ENCODE measurements at places on chromosomes 16 and 17.

- H3K27me3 ChIP-seq: no peaks in the 10 kb centered on the region
- no peaks in the 10 kb centered on the region for H3K4me1 ChIP-seq
- DNase-seq: no peak
- H3K36me3 ChIP-seq: no peaks in the 10 kb centered on the region
- no peak overlapping the region for H3K4me3 ChIP-seq
- no peak overlapping the region for H3K27ac ChIP-seq
Observed at GRCh38 chr17:43477832-43478634, 5.7 kb upstream of the DHX8 start.

DNA sequence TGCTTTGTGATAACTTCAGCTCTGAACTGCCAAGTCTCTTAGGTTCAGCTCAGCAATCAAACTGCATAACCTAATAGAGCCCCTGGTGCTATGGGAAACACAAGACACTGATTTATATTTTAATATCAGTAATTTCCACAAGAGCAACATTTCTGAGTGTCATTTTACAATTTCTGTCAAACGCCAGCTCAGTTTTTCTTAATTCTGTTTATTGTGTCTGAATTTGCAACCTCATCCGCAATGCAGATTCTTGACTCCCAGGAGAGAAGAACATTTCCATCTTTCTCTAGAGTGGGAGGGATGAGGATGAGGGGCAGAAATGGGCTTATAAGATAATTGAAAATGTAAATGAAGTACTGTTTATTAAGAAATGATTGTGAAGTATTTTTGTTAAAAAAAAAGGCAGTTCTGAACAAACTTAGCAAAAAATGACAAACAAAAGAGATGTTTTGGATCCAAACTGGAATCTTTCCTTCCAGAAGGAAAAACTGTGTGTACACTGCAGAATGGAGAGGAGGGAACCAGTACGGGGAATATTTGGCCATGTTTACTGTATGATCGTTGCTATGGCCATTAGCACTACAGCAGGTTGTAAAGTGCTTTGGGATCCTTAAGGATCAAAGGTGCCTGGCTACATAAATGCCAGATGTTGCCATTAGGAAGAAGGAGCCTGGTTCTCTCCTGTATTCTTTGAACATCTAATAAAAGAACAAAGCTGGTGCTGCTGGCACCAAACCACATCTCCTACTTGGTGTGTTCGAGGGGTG is 7.4 kb upstream of the PMFBP1 start:
- H3K27me3 ChIP-seq: no peaks in the 10 kb centered on the region
- DNase-seq: no peak
- no peaks in the 10 kb centered on the region for H3K4me1 ChIP-seq
- no peak overlapping the region for H3K4me3 ChIP-seq
- H3K36me3 ChIP-seq: no peaks in the 10 kb centered on the region
- no peak overlapping the region for H3K27ac ChIP-seq

DNA sequence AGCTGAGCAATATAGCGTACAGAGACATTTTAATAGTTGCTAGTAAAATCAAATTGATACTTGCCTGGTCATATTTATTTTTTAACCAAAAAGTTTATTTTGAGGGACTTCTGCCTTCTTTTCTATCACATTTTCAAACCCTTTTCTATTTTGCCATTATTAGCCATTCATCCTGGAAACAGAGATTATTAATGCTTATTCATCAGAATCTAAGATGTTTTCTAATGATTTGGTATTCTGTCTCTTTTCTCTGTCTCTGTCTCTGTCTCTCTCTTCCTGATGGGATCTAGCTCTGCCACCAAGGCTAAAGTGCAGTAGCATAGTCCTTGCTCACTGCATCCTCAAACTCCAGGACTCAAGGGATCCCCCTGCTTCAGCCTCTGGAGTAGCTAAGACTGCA is 871.3 kb upstream of the CDH8 start:
- no peaks in the 10 kb centered on the region for H3K4me1 ChIP-seq
- H3K4me3 ChIP-seq: no peak overlapping the region
- H3K36me3 ChIP-seq: no peaks in the 10 kb centered on the region
- H3K27me3 ChIP-seq: no peaks in the 10 kb centered on the region
- no peak for DNase-seq

GRCh38 chr17:50527155-50527762 is 5.3 kb upstream of the EPN3 start:
- no peaks in the 10 kb centered on the region for H3K36me3 ChIP-seq
- peaks cover 8% of the 10 kb centered on the region for H3K27me3 ChIP-seq
- DNase-seq: no peak
- no peak overlapping the region for H3K4me3 ChIP-seq
- no peaks in the 10 kb centered on the region for H3K4me1 ChIP-seq

DNA sequence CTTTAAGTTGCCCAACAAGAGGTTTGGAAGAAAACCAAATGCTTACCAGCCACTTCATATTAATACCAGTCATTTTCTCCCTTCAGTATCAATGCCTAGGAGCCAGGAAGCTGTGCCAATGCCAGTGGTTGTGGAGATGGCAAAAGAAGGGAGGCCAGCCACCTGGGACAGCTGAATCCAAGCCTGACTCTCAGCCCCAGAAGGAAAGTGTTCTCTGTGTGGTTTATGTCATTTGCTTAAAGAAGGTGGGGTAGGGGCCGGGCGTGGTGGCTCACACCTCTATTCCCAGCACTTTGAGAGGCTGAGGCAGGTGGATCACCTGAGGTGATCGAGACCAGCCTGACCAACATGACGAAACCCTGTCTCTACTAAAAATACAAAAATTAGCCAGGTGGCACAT is 13.4 kb downstream of the C17orf78 start:
- H3K36me3 ChIP-seq: no peaks in the 10 kb centered on the region
- H3K4me1 ChIP-seq: peaks cover 4% of the 10 kb centered on the region
- H3K27me3 ChIP-seq: no peaks in the 10 kb centered on the region
- H3K27ac ChIP-seq: no peak overlapping the region
- no peak overlapping the region for H3K4me3 ChIP-seq

DNA sequence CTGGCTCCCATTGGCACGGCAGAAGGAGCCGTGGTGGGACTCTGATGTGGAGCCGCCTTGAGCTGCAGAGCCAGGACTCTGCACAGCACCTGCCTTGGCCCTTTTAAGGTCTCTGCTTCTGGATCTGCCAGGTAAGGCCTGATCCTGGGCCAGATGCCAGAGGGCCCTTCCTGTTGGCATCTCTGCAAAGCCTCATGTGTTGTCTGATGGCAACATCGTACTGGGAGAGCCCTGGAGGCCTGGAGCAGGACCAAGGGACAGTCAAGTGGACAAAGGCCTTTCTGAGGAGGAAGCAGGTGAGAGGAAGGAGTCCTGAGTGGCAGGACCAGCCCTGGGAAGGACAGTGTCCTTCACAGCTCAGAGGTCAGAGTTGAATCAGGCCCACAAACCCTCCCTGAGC is 26.1 kb downstream of the SOCS1 start:
- H3K27ac ChIP-seq: no peak overlapping the region
- peaks cover 8% of the 10 kb centered on the region for H3K4me1 ChIP-seq
- no peaks in the 10 kb centered on the region for H3K27me3 ChIP-seq

- no peak overlapping the region for H3K4me3 ChIP-seq
- H3K27ac ChIP-seq: no peak overlapping the region
- peaks cover 16% of the 10 kb centered on the region for H3K27me3 ChIP-seq
Observed at GRCh38 chr16:86922311-86922710, 344.0 kb downstream of the FOXL1 start.

- H3K27me3 ChIP-seq: peaks cover 38% of the 10 kb centered on the region
- H3K27ac ChIP-seq: no peak overlapping the region
- no peak overlapping the region for H3K4me3 ChIP-seq
- DNase-seq: no peak
Observed at GRCh38 chr17:79093270-79093669, 18.6 kb downstream of the ENGASE start.

DNA sequence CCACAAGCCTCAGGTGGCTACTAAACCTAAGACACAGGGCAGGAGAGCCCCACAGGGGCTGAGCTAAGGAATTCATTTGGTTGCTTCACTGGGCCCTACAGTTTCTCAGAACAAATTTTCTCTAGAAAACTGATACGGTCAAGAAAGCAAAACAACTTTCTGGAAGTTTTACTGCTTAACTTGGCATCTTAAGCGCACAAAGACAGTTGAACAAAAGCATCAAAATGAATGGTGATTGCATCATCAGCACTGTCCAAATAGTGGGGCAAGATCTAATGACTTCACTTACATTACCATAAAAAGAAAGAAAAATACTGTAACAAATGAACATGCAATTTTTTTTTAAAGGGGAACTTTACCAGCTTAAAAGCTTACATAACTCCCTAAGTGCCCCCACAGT is 47.6 kb downstream of the XPO6 start:
- H3K27me3 ChIP-seq: no peaks in the 10 kb centered on the region
- no peak overlapping the region for H3K4me3 ChIP-seq
- peaks cover 9% of the 10 kb centered on the region for H3K4me1 ChIP-seq
- peaks cover 28% of the 10 kb centered on the region for H3K36me3 ChIP-seq

DNA sequence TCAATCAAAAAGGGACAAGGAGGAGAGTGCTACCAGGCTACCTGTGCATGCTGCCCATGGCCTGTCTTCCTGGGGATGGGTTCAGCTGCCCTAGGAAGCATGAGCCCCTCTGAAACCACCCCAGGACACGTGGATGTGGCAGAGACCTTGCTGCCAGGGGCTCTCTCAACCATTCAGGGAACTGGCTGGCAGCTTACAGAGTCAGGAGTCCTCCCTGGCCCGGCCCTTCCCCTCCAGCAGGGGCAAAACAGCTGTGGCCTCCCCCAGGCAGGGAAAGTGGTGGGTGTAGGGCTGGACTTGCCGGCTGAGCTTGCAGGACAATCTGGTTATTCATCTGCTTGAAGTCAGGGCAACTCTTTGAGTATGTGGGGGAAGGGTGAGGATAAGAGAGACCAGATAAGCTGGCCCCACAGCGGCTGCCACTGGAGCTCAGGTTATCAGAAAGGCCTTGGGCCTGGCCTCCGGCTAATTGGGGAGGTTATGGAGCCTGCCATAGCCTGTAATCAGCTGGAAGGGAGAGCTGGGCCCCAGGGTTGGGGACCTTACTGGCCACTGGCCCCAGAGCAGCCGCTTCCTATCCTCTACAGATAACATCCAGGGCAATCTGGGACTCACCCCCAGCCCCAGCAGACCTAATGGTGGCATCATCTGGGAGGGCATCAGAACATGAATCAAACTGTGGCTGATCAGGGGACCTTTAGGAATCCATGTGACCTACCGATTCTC is 5.6 kb upstream of the TBX2 start:
- H3K27ac ChIP-seq: no peak overlapping the region
- H3K4me3 ChIP-seq: no peak overlapping the region
- H3K4me1 ChIP-seq: peaks cover 20% of the 10 kb centered on the region
- peaks cover 36% of the 10 kb centered on the region for H3K27me3 ChIP-seq
